ENCODE measurements at places on chromosomes 1 and 21. TPM values are rescaled to one million over a fixed set of nuclear protein-coding genes. Genes with fewer than 3 reads are reported as not detected.
A peak's percentile ranks its signal among the peaks of the same experiment; 100 is the strongest.

DNA sequence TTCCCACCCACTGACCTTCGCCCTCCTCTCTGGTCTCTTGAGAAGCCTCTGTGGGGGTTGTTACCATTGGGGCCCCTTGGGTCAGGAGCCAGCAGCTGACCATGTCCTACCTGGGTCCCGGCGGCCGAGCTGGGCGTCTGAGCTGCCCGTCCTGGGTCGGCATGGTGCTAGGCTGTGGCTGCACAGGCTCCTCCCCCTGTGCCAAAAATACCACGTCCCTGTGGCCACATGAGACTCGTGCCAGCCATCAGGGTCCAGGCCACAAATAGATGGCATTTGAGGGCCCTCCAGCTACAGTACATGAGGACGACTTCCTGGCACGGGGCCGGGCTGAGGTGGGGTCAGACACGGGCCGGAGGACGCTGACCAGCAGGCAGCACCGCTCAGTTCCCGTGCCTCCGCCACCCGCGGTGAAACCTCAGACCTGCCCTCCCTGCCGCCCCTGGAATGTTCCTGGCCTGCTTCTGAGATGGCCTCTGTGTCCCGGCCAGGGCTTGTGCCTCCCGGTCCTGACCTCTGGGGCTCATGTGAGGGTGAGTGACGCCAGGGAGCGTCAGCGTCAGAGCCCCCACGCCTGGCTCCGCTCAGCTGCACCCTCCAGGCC, at the start of gene PERM1:
TSS of gene PERM1 (minus strand) at position 139 of the 604 bp plus-strand sequence. CDS start 1,064 bp downstream, outside the sequence.
- peak within 1 kb of the TSS; percentile 97 for H3K27ac ChIP-seq
- H3K36me3 ChIP-seq, result peaks cover 17% of the 10 kb centered on the region
- H3K4me3 ChIP-seq, result peak within 1 kb of the TSS; percentile 74
- DNase-seq, result peak; percentile 86

SEMA4A gene
- 1.0 TPM for total RNA-seq

GRCh38 chr1:119909890-119910596, 13.7 kb upstream of the ADAM30 start:
- no peak overlapping the region for H3K27ac ChIP-seq
- H3K4me1 ChIP-seq, result no peaks in the 10 kb centered on the region
- DNase-seq, result no peak
- no peak overlapping the region for H3K4me3 ChIP-seq

GJA8 gene
- total RNA-seq, result not detected

SLAMF7 gene
- 0.36 TPM for total RNA-seq

POLR3C gene
- 13.4 TPM for total RNA-seq

- H3K36me3 ChIP-seq, result no peaks in the 10 kb centered on the region
- peaks cover 17% of the 10 kb centered on the region for H3K4me1 ChIP-seq
- H3K4me3 ChIP-seq, result no peak overlapping the region
- peak overlapping the region; percentile 46 for H3K27ac ChIP-seq
Observed at GRCh38 chr1:101216623-101217022, 20.2 kb upstream of the S1PR1 start.

DNA sequence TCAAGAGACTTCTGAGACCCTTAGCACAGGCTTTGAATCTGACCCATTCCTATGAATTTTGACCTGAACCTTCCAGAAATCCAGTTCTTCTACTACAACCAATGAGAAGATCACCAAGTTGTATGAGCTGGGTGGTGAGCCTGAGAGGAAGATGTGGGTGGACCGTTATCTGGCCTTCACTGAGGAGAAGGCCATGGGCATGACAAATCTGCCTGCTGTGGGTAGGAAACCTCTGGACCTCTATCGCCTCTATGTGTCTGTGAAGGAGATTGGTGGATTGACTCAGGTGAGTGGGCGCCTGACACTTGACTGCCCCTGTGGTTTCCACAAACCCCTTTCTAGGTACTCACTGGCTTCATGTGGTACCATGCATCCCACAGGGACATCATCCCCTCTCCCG, 20.0 kb upstream of the PIGV start:
- H3K27ac ChIP-seq, result peak overlapping the region; percentile 59
- H3K36me3 ChIP-seq, result peaks cover 98% of the 10 kb centered on the region
- DNase-seq, result no peak
- H3K4me1 ChIP-seq, result peaks cover 56% of the 10 kb centered on the region
- no peak overlapping the region for H3K4me3 ChIP-seq

GRCh38 chr1:176494436-176494835, 31.5 kb downstream of the PAPPA2 start:
- peak overlapping the region; percentile 75 for H3K27ac ChIP-seq
- H3K4me1 ChIP-seq, result peaks cover 18% of the 10 kb centered on the region
- H3K36me3 ChIP-seq, result no peaks in the 10 kb centered on the region
- no peaks in the 10 kb centered on the region for H3K27me3 ChIP-seq
- H3K4me3 ChIP-seq, result no peak overlapping the region

DNA sequence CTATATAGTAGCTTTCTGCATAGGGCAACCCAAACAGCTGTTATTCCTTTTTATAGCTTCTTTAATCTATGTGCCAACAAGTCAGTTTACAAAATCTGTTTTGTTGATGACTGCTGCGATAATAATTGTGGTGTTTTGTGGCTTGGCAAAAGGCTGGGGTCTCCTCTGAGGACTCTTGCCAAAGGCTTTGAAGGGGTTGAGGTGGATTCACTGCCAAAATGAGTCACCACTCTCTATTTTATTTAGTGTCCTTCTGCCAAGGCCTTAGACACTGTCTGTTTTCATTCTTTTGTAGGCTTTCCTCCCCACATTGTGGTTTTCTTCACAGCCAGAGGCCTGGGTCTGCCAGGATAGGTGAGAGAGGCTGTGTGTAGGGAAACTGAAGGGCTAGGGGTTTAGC, 161.8 kb downstream of the NFIA start:
- H3K4me1 ChIP-seq, result peaks cover 74% of the 10 kb centered on the region
- no peaks in the 10 kb centered on the region for H3K36me3 ChIP-seq
- no peak overlapping the region for H3K4me3 ChIP-seq
- no peaks in the 10 kb centered on the region for H3K27me3 ChIP-seq
- peak overlapping the region; percentile 87 for H3K27ac ChIP-seq

GRCh38 chr1:6691507-6691906, 10.1 kb downstream of the DNAJC11 start:
- peaks cover 37% of the 10 kb centered on the region for H3K4me1 ChIP-seq
- no peak overlapping the region for H3K4me3 ChIP-seq
- no peaks in the 10 kb centered on the region for H3K36me3 ChIP-seq
- DNase-seq, result no peak
- H3K27ac ChIP-seq, result peak overlapping the region; percentile 48

DNA sequence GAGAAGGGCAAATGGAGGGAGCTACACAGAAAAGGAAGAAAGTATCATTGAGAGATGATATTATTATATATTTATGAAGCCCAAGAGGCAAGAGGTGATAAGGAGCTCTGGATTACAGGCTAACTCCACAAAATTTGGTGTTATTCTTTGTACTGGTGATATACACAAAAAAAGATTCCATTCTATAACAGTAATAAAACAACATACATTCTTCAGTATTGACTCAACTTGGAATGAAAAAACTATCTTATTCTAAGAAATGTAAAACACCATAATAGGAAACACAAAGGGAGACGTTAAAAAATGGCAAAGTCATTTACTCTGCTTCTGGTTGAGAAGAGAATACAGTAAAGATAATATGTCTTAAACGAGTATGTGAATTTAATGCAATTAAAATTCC, 99.4 kb downstream of the TEX35 start:
- H3K27ac ChIP-seq, result no peak overlapping the region
- H3K4me1 ChIP-seq, result peaks cover 6% of the 10 kb centered on the region
- H3K27me3 ChIP-seq, result no peaks in the 10 kb centered on the region
- no peak for DNase-seq

GRCh38 chr1:152347116-152347728, 12.6 kb downstream of the FLG2 start:
- H3K36me3 ChIP-seq, result no peaks in the 10 kb centered on the region
- H3K4me1 ChIP-seq, result no peaks in the 10 kb centered on the region
- H3K4me3 ChIP-seq, result no peak overlapping the region
- no peak for DNase-seq
- H3K27ac ChIP-seq, result no peak overlapping the region

- no peaks in the 10 kb centered on the region for H3K27me3 ChIP-seq
- H3K4me1 ChIP-seq, result no peaks in the 10 kb centered on the region
- H3K36me3 ChIP-seq, result no peaks in the 10 kb centered on the region
- no peak for DNase-seq
- no peak overlapping the region for H3K4me3 ChIP-seq
Observed at GRCh38 chr21:21750124-21750825, 752.1 kb downstream of the NCAM2 start.

FMO3 gene
- 1.3 TPM for total RNA-seq

DNA sequence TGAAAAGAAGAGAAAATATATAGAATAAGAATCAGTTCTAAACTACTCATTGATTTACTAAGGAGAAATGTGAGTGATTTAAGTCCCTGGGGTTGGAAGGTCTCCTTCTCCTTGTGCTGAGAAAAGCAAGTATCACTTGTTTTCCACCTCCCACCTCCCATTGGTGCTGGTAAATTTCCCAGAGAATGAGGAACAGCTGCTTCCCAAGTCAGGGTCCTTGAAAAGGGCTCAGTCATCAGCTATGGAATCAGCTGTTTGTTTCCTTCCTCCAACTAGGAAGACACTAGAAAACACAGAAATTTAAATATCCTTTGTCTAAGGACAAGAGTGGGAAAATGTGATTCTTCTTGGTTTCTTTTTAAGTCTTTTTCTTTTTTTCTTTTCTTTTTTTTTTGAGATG, 131.3 kb upstream of the C1orf21 start:
- peaks cover 10% of the 10 kb centered on the region for H3K4me1 ChIP-seq
- DNase-seq, result no peak
- no peaks in the 10 kb centered on the region for H3K27me3 ChIP-seq

GRCh38 chr1:182651339-182651724, 33.1 kb downstream of the RGS8 start:
- no peaks in the 10 kb centered on the region for H3K36me3 ChIP-seq
- H3K27ac ChIP-seq, result no peak overlapping the region
- no peak overlapping the region for H3K4me3 ChIP-seq
- no peaks in the 10 kb centered on the region for H3K4me1 ChIP-seq

PRMT6 gene
- 4.1 TPM for total RNA-seq
